Activated CD8-positive, alpha-beta T cell treated with anti-CD3 and anti-CD28 coated beads, Interleukin-2, amount 10 ng/mL, durations not matched to agents 7 days and 5 days (primary cell): ENCODE measurements at places on chromosomes 4 and X.
A peak's percentile ranks its signal among the peaks of the same experiment; 100 is the strongest.

DNA sequence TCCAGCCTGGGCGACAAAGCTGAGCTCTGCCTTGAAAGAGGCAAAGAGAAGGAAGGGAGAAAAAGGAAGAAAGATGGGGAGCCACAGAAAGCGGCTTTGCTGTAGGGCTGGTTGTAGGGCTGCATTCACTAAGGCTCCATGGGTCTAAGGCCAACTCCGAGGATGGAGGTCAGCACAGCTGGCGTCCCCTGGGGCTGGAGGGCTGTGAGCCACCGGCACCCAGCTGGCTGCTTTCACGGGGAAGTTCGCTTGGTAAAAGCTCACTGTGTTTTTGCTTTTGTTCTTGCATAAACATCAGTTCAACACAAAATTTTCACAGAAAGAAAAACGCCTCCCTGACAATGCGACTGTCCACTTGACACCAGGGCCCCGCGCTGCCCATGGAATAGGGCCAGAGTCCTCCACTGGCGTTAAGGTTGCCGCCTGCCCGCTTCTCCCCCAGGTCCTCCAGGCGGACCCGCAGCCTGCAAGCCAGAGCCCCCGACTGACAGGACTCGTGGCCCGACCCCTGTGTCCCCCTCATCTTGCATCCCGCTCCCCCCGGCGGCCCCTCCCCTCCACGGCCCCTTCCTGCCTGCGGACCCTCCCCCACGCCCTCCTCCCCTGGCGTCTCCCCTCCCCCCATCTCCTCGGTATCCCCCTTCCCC, 1.1 kb downstream of the RNF212 start:
- peaks cover 16% of the 10 kb centered on the region for H3K27me3 ChIP-seq
- DNase-seq, result peak; percentile 13
- no peaks in the 10 kb centered on the region for H3K4me1 ChIP-seq
- H3K4me3 ChIP-seq, result no peak overlapping the region
- H3K36me3 ChIP-seq, result no peaks in the 10 kb centered on the region

GRCh38 chrX:153925739-153926551, at the start of gene ARHGAP4:
Gene ARHGAP4 (minus strand): TSS chrX:153926264. CDS start chrX:153926202, 62 bp downstream.
- peaks cover 35% of the 10 kb centered on the region for H3K4me1 ChIP-seq
- H3K27ac ChIP-seq, result peak within 1 kb of the TSS; percentile 98
- DNase-seq, result peak; percentile 60
- H3K4me3 ChIP-seq, result peak within 1 kb of the TSS; percentile 95
- peaks cover 47% of the 10 kb centered on the region for H3K36me3 ChIP-seq

DNA sequence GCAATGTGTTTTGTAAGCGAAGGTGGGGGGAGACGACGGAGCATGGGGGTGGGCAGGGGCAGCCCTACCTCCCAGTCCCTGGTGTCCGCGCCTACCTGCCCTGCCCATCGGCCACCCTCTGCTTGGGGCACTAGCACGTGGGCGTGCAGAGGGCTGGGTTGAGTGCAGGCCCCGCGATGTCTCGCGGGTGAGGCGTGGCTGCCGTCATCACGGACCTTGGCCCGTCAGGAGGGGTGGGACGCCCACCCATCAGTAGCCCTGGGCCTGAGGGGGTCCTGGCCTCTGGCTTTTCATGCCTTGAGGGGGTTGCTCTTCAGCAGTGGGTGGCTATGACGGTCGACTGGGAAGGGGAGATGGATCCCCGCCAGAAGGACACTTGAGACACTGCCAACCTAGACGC, 36.1 kb upstream of the GEMIN8 start:
- H3K4me3 ChIP-seq, result no peak overlapping the region
- no peak for DNase-seq
- H3K36me3 ChIP-seq, result no peaks in the 10 kb centered on the region
- H3K27me3 ChIP-seq, result peaks cover 2% of the 10 kb centered on the region
- H3K27ac ChIP-seq, result no peak overlapping the region

- H3K4me3 ChIP-seq, result no peak overlapping the region
- H3K27me3 ChIP-seq, result no peaks in the 10 kb centered on the region
- no peak for DNase-seq
- H3K4me1 ChIP-seq, result no peaks in the 10 kb centered on the region
- H3K36me3 ChIP-seq, result no peaks in the 10 kb centered on the region
Measured at GRCh38 chrX:73400136-73400748, 46.6 kb upstream of the CDX4 start.

- H3K36me3 ChIP-seq, result no peaks in the 10 kb centered on the region
- H3K27me3 ChIP-seq, result no peaks in the 10 kb centered on the region
- no peak overlapping the region for H3K27ac ChIP-seq
- H3K4me1 ChIP-seq, result no peaks in the 10 kb centered on the region
- H3K4me3 ChIP-seq, result no peak overlapping the region
Measured at GRCh38 chr4:166862032-166862431, 372.3 kb downstream of the SPOCK3 start.
